AG20443 (cell line): ENCODE measurements at places on chromosomes 4 and X.

GRCh38 chr4:48960988-48961635, 25.0 kb upstream of the CWH43 start:
- DNase-seq, result no peak

DNA sequence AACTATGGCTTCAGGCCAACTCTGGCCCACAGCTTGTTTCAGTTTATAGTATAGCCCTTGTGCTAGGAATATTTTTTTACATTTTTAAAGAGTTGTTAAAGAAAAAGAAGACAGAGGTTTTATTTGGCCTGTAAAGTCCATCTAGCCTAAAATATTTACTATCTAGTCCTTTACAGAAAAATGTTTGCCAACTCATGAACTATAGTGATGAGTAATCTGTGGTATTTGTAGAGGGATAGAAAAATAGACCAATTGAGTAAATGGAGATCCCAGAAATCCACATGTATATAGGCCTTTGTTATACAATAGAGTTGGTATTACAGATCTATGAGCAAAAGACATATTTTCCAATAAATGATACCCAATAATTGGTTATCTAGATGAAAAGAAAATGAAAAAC, 288.7 kb downstream of the PRDM5 start:
- DNase-seq, result no peak

DNA sequence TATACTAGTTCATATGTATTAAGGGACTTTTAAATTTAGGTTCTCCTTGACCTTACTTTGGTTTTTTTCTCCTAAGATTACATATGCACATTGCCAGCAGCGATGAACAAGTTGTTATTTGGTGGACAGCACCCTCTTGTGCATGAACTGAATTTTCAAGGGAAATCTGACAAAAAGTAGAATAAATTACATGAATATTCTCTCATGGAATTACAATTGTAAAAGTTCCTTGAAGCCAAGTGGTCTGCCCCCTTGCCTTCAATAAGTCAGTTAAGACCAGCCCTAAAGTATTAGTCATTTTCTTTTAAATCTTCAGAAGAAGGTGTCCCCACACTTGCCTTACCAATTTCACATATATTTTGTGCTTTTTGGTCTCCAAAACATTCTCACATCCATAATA, 30.7 kb upstream of the SMARCA5 start:
- DNase-seq, result peak; percentile 65

GRCh38 chrX:121671649-121672048, 624.2 kb downstream of the GLUD2 start:
- no peak for DNase-seq

GRCh38 chr4:83574247-83574646, 38.3 kb downstream of the GPAT3 start:
- DNase-seq, result no peak

- DNase-seq, result no peak
Measured at GRCh38 chr4:100042711-100043110, 92.6 kb upstream of the H2AZ1 start.

DNA sequence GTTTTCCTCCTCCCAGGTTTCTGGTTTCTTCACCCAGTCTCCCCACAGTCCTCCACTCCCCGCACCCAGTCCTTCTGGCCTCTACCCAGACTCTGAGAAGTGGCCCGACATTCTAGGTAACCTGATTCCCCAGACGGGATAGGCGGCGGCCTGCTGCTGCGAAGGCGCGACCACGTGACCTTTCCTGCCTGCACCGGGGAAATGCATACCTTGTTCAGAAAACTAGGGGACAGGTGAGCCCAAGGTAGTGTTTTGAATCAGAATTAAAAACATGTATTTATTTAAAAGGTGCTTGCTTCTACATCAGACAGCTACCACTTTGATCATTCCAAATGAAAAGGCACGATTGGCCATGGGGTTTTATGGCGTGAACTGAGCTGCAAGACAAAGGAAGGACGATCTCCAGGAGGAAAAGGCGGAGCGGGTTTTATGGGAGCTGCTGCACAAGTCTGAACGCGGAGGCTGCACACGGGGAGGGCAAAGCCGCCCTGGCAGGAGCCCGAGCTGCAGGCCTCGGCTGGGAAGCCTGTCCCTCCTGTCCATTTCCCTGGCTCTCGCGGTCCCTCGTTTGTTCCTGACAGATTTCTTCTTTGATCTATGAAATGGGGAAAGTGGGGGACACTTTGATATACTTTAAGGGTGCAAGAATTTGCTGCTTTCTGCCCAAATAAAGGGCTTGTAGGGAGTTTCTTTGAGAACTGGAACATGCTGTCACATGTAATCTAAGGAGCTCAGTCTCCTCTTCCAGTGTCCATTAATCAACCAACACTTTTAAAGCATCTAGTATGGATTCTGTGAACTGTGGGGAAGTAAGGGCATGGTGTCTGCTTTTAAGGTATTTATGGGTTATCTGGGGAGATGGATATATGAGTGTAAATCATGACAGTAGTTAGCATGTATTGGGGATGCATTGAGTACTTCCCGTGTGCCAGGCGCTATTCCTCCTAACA, 150.9 kb downstream of the SPRY1 start:
- DNase-seq, result no peak

DNA sequence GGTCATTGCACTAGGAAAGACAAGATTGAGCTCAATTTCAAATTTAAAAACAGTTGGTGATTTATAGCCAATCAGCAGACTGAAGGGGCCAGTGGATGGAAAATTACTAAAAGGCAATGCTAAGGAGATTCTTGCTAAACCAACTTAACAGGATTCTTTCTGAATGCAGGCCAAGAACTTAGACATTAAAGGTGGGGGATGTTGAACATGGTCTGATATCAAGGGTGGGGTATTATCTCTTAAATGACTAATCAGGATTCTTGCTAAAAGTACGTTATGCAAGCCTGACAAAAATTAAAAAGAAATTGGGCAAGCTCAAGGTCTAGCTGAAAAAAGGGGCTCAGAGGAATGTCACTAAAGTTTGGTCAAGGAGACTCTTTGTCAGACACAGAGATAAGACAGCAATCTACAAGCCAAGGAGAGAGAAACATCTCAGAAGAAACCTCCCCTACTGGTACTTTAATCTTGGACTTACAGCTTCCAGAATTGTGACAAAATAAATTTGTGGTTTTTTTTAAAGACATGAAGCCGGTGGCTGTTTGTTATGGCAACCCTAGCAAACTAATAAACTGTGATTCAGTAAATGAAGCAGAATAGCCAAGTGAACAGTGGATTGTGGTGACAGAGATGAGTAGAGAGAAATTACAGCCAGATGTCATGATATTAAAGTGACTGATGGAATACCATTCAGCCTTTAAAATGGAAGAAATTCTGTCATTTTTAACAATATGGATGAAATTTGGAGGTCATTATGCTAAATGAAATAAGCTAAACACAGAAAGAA, 120.3 kb upstream of the KLHL4 start:
- no peak for DNase-seq

DNA sequence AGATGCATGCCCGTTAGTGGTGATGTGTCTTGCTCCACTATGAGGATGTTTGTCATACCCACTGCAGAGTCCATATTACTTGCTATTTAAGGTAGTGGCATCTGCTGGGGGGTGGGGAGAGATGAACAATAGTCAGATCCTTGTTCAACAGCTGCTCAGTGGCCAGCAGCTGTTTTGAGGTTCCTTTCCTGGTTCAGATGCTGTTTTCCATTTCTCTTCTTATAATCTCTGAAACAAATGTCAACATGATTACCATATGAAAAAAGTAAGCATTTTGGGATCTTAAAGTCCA, 1567.9 kb upstream of the TENM3 start:
- DNase-seq, result no peak

- DNase-seq, result no peak
Measured at GRCh38 chrX:109795682-109796081, 62.6 kb upstream of the ACSL4 start.

- no peak for DNase-seq
Measured at GRCh38 chr4:86414686-86415085, 54.8 kb upstream of the MAPK10 start.

DNA sequence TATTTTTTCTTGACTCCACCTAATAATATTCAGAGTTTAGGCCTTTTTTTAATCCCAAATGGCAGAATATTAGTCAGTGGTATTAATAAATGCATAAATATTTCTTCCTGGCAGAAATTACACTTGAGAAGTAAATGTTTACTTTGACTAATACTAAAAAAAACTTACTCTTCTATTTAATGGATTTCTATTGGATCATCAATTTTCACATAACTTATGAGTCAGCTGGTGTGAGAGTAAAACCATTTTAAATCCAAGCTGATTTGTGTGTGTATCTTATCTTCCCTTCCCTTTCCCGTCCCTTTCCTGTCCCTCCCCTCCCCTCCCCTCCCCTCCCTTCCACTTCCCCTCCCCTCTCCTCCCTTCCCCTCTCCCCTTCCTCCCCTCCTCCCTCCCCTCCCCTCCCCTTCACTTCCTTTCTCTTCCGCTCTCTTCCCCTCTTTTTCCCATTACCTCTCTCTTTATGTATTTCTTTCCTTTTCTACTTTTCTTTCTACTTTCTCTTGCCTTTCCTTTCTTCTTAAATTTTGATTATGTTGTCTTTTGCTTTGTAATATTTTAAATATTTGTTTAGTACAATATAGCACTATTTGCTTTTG, 630.1 kb upstream of the EPHA5 start:
- DNase-seq, result no peak

DNA sequence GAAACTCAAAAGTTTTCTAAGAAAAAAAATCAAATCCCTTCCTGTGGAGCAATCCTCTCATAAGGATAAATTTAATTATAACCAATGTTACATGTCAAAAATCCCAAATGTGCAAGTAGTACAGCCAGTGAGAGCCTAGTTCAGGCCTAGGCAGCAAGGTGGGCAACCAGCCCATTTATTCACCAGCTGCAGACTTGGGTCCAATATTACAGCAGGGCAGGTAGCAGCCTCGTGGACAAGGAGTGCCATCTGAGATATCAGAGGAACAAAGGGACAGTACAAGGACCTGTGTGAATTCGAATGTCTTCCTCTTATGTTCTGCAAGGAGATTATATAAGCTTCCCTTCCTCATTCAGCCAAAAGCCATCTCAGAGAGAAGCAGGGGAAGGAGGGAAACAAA, 6.6 kb downstream of the HELQ start:
- DNase-seq, result no peak

DNA sequence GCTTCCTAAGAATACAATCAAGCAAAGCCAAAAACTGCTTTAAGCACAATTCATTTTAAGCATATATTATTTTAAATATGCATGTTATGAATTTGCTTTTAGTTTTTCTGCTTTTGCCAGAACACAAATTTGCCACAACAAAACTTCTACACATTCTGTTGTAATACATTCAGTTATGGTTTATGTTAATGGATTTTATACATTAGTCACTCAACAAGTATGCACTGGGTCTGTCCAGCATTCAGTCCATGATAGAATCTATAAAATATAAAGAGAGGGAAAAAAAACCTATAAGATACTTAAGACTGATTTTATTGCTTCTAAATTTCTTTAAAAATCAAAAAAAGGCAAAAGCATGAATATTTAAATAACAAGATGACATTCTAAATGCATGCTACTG, 22.2 kb downstream of the IQCM start:
- no peak for DNase-seq

DNA sequence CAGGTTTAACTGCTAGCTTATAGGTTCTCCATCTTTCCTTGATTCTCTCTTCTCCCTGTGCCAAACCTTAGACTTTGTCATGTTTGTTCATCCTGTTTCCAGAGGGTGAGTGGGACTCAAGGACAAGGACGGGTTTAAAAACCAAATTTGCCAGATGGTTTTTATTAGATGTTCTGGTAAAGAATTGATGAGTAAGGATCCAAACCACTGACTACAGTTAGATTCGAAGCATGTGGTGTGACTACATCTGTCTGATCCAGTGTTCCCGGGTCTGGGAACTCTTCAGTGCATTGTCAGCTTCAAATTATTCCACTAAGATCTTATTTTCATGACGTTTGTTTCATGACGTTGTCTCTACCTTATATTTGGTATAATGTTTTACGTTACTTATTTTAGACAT, 37.5 kb downstream of the MTMR1 start:
- peak; percentile 67 for DNase-seq

GRCh38 chrX:138034136-138034535, 468.2 kb downstream of the ZIC3 start:
- DNase-seq, result no peak

DNA sequence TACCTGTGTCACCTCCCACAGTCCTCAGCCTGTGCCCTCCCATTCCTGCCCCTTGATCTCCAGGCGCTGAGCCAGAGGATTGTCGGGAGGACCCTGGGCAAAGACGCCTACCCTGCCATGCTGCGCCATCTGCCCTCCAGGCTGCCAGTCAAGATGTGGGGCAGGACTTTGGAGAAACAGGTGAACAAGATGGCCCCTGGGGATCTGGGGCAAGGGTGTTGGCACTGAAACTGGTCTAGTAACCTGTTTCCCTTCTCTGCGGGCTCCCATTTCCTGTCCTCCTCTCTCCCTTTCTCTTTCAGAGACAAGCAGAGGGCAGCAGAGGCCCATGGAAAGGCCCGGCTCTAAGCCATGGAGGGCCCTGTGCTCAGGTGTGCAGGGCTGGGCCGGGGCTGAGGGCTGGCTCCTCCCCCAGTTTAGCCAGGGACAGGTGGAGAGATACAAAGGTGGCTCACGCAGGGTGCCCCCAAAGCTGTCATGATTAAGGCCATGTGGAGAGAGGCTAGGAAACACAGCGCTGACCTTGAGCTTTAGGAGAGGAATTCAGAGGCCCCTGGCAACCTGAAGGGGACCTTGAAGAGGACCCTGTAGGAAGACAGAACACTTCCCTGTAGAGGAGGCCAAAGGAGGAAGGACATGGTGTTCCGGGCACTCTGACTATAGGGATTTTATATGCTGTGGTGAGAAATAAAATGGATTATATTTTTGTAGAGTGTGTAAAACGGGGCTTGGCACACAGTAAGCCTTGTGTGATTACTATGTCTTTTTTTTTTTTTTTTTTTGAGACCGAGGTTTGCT, at the start of gene GLOD5:
Gene GLOD5 (plus strand): TSS at position 74 of the 798 bp plus-strand sequence. CDS start 44 bp downstream, at position 118.
- DNase-seq, result no peak

DNA sequence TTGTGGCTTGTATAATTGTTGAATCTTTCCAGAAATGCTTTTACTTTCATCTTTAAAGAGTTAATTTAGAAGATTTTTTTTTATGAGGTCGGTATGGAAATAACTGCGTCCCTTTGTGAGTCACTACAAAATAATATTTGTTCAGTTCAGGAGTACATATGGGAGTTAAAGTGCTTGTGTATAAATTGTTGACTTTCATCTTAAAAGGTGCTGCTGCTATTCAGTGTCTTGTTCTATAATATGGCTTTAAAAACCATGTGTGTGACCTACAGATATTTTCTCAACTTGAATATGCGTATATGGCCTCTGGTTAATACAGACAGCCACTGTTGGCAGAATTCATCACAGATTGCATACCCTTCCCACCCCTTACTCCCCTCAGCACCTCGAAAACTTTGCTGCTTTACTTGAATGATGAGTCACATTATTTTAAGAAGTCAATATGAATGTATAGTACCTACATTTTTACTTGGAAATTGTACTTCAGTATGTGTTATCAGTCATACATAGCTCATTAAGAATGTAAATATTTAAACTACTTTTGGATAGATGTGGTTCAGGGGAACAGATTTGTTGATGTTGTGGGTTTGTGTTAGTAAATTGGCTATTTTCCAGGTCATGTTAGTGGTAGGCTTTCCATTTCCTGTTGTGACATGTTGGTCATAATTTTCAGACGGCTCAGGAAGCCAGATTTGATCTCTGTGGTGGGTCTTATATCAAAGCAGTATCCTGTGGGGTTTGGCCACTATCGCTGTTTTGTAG, 1.5 kb downstream of the CLCN3 start:
- DNase-seq, result no peak

GRCh38 chrX:97328853-97329390, 445.2 kb downstream of the RPA4 start:
- DNase-seq, result no peak
